ENCODE measurements at places on chromosomes 2 and 18.

DNA sequence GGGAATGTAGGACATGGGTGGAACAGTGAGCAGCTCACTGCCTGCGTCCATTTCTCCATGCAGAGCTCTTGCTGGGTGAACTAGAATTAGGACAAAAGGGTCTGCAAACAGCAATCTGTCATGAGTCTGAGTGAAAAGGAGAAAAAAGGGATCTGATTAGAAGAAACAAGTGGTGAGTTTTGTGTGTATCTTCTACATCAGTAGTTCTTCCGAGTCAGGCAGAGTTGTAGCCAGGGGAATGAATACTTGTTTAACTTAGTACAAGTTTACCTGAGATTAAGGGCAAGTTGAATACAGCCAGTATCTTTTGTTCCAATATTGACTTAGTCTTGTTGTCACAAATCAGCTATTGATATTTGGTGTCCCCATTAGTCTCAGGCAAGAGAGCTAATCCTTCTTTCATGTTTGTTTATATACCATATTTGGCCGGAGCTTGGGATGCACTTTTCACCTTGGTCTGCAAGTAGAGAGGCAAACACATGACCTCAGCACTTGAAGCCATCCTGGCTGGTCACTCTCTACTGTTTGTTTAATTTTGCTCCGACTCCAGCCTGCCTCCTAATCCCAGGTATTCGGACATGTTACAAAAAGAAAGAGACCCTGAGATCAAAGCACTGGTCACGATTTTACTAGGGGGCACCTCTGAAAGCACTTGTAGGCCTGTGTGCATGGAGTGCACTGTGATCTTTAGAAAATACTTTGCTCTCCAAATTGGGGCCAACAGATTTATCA lies 211.0 kb upstream of the NT5C1B start:
- DNase-seq, result no peak

DNA sequence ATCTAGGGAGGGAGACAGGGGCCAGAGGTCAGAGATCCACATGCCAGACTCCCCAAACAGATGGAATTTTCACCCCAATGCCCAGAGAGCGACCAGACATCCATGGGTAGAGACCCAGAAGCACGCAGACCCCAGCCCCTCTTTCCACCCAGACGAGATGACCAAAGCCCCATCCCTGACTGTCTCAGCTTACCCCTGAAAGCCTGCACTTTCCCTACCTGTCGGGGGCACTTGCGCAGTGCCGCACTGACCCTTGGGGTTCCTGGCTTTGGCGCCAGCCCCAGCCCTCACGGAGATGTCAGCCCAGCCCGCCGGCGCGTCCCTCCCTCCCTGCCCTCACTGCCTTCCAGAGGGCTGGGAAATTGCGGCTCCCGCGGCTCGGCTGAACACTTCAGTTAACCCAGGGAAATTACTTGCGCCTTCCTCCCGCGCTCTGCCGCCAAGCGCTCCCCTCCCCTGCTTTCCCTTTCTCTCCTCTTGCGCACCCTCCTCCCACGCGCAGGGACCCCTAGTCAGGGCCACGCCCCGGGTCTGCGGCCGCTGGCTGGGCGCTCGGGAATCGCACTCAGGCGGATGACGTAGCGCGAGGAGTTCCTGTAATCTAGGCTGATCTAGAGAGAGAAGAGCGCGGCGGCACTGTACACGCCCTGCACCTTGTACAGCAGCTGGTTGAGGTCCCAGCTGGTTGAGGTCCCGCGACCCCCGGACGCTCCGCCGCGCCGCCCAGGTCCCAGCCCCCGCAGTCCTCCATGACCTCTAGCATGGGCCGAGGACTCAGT lies 12.0 kb downstream of the ALPG start:
- DNase-seq, result no peak

DNA sequence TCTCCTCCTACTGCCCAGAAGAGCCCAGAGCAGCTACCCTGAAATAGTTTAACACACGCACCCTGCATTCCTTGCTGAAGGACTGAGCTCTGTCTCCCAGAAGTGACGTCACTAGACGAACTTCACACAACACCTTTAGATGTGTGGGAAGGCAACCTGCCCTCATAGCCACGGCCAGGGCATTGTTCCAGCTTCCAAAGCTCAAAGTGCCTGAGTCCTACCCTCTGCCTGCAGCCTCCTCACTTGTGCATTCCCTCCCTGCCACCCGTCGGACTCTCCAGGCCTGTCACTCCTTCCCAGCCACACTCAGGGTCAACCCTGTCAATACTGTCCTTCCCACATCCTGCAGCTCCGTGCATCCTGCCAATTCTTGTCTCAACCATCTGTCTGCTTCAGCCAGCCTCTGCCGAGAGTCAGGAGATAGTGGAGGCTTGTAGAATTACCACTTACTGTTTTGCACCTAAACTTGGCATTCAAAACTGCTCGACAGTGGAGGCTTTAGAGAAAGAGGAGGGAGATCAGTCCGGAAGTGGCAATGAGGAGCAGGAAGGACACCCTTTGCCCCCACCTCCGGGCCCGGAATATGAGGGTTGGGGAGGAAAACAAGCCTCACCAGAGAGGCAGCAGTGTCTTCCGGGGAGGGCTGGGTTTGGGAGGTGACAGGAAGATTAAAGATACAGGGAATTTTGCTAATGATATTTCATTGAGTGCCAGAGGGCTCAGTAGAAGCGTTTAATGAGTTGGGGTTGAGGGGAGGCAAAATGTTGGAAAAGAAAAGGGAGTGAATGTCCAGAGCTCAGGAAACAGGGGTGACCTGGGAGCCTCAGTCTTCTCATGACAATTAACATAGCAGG lies 72.3 kb upstream of the ATG16L1 start:
- no peak for DNase-seq

GRCh38 chr2:65061910-65062339 lies 5.7 kb downstream of the CEP68 start:
- no peak for DNase-seq

GRCh38 chr2:31212659-31213600 lies 4.4 kb downstream of the CAPN14 start:
- no peak for DNase-seq

GRCh38 chr2:203759690-203760365 lies 53.4 kb downstream of the CD28 start:
- no peak for DNase-seq

- peak; percentile 24 for DNase-seq
These were observed 147.9 kb downstream of the MGAT5 start for GRCh38 chr2:134401789-134402188.

DNA sequence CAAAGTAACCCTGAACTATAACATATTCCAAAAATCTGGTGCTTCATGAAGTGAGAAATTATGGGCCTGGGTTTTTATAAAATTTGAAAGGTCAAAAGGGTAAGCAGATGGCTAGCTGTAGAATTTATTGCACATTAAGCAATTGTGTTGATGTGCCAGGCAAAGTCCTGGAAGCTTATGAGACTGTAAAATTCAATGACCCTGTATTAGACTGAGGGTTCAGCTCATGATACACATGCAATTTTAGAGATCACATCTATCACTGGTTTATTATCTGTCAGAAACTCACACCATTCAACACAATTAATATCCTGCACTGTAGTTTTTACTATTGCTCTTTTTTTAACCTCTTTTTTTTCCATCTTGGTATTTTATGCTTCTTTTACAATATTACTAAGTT lies 1162.6 kb upstream of the SLC39A10 start:
- DNase-seq, result no peak
